ENCODE measurements at places on chromosomes 7 and 10.

DNA sequence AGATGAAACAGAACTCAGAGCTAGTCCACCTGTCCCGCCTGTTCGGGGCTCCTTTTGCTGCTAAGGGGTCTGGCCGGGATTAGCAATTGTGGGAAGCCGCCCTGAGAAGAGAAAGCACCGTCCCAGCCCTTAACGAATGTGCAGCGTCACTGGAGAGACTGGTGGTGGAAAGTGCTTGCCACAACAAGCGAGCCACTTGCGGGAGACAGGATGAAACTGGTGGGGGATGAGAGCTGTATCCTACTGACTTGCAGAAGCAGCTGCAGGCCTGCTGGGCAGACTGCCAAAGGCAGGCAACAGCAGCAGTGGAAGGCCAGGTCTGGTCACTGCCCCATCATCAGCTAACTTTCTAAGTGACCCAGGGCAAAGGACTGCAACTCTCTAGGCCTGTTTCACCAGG is 95.4 kb downstream of the FAM53B start:
- peak; percentile 98 for DNase-seq

- DNase-seq = peak; percentile 20
Observed at GRCh38 chr7:122067077-122067476, 77.0 kb downstream of the AASS start.

DNA sequence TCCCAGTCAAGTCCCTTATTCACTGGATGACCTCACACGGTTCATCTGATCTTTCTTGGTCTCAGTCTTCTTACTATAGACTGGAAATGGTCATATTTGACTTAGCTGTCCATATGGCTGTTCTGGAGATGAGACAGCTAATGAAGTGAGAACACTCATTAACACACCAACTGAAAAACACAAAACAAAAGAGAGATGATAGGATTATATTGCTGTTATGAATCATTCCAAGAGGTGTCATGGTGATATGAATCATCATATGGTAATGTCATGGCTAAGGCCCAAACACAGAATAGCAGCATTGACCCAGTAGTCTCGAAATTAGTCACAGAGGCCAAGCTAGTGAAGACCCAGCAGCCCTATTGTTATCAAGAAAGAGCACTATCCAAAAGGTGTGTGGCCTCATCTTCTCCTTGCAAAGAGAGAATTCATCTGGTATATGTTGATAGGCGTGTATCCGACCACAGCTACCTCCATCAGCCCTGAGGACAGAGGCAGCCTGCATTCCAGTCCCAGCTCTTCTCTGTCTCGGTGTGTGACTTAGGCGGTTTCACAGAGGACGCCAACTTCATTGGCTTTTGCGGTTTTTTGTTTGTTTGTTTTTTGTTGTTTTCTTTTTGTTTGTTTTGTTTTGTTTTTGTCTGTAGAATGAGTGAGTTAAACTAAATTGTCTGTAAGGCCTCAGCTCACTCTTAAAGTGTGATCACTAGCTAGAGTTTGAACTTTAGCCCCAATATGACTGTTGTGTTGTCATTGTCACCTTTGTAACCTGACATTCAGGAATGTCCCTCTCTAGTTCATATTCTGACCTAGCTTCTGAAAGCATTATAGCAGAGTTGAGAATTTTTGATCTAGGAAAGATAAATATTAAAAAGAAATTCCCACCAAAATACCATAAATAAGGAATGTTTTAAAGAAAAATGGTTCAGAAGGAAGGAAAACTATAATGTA is 97.4 kb upstream of the PDCD4 start:
- DNase-seq = peak; percentile 91

DNA sequence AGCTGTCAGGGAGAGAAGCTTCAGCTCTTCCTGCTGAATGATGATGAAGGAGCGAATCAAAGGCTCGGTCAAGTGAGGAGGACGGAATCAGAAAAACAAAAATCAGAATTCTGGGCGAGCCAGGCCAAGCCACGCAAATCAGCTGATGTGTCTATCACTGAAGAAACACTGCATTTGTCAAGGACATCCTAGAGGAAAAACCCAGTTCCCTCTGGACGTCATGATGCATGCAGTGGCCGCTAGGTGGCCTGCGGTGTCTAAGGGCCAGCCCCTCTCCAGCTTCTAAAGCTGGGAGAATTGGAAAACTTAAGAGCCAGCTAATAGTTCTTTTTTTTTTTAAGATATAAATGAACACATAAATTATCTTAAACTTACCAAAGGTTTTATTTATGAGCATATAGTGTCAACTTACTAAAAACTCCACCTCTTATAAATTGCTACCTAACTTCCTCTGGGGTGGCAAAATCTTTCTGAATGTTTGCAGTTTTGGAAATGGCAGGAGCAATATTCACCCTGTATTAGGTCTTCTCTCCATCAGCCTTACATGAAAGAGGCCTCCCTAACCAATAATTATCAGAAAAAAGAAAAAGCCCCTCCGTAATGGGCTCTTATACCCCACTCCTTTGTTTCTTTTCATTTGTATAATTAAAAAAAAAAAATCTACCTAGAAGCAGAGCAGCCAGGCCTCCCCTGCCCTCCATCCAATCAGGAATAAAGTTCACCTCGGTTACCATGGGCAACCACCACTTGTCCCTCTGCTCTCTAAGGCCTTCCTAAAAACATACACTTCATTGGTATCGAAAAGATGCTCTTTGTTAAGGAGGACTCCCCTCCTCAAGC is 186.8 kb downstream of the USP6NL start:
- peak; percentile 54 for DNase-seq

DNA sequence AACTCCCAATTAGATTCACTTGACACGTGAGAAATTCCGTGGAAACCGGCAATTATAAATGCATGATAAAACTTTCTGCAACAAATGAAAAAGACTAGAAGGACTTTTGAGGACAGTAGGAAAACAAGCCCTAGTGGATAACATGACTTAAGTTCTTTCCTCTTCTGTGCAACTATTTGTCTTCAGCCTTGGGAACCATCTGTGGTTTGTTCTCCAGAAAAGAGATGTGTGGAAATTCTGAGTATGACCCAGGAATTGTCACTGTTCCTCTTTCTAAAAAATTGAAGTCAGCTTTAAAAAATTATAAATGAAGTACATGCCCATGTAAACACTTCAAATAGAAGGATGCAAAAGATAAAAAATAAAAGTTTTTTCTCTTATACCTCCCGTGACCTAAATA is 128.6 kb upstream of the SVIL start:
- no peak for DNase-seq

DNA sequence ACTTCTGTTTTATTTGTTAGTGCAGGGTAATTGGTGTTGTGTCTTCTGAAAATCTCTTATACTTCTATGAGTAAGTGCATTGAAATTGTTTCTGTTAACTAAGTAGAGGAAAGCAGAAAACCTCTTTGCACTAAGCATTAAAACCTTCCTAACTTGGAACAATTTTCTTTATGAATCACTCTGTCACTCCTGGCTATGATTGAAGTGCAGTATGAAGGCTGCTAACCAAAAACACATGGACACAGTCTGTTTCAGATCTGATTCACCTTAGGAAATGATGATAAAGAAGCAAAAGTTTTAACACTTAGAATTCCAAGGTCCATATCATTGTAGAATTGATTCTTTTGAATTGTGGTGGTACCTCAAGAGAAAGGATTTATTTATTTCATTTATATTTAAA is 41.9 kb downstream of the MET start:
- DNase-seq = peak; percentile 81

DNA sequence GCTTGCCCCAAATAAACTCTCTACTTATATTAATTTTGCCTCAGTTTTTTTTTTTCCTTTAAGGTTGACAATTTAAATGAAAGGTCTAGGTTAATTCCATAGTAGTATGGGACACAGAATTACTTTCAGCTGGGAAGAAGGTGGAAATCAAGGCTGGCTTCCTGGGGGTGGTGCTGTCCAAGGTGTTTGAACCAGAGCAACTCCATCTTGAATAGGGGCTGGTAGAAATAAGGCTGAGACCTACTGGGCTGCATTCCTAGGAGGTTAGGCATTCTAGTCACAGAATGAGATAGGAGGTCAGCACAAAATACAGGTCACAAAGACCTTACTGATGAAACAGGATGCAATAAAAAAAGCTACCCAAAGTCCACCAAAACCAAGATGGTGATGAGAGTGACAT is 1190.8 kb upstream of the AUTS2 start:
- no peak for DNase-seq

- DNase-seq = peak; percentile 81
Observed at GRCh38 chr10:115402699-115403098, 309.5 kb downstream of the ATRNL1 start.

- DNase-seq = no peak
Observed at GRCh38 chr10:92832998-92833650, 15.2 kb upstream of the EXOC6 start.

- peak; percentile 51 for DNase-seq
Observed at GRCh38 chr7:5429253-5429856, 5.7 kb upstream of the TNRC18 start.

- DNase-seq = no peak
Observed at GRCh38 chr10:126570621-126571602, 99.6 kb downstream of the C10orf90 start.

DNA sequence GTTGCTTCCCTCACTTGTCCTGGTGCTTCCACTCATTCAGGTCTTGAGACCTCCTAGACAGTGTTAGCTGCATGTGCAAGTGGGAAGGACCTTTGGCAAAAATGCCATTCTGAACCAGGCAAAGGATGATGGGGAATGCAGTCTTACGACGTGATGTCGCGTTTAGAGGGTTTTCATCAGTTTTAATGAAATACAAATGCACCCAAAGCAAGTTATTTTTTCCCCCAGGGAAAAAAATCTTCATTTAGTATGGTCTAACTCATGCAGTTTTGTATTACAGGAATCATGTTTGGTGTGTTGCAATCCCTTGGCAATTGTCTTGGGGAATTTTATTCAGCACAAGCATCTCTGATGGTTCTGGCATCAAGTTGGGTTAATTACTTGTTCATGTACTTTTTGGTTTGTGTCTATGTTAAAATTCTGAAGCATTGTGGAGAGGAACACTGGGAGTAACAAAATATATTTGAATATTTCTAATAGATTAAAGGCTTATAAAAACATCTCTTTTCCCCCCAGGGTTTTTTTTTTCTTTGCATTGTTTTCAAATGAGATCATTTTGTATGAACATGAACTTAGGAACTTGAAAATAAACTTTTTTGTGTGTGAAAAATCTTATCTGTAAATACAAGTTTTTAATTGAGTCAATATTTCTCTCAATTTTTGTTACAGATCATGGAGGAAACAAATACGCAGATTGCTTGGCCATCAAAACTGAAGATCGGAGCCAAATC is 188.9 kb downstream of the BICC1 start:
- peak; percentile 71 for DNase-seq

DNA sequence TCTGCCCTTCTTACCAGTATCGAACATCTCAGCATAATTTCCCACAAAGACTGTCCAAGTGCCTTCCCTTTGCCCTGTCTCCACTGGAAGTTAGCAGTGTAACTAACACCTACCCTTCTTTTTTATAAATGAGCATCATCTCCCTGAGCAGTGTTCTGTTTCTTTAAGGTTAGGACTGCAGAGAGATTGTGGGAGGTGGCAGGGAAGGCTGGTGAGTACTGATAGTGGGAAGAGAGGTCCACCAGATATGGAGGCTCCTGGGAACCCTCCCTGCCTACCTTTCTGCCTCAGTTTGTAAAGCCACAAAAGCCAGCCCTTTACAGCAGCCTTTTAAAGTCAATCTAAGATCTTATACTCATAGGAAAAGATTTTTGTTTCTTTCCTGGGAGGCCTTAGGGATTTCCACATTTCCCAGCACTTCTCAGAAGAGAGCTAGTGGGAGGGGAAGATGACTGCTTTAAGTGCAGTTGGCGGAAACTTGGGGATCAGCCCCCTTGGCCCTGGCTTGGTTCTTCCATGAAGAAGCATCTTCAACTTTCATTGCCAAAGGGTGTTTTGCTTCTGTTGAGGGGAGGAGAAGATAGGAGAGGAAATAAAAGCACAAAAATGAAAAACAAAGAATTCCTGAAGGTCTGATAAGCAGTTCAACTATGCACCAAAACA is 36.6 kb upstream of the CALD1 start:
- peak; percentile 30 for DNase-seq

- no peak for DNase-seq
Observed at GRCh38 chr10:109762555-109762954, 160.8 kb downstream of the XPNPEP1 start.

- DNase-seq = no peak
Observed at GRCh38 chr10:81733542-81733941, 141.5 kb upstream of the NRG3 start.

DNA sequence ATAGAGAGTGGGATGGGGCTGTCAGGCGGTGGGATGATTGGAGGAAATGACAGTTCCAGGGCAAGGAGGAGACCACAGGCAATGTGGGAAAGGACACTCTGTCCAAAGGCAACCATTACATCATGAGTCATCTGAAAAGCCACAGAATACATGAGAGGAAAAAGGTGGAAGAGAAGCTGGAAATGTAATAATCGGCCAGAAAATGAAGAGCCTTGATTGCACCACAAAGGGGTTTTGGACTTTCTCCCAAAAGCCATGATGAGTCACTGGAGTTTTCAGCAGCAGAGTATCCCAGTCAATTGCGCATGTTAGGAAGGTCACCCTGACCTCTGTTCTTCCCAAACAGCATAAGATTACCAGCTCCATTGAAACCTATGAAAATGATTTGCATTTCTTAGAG is 222.0 kb downstream of the LHFPL3 start:
- DNase-seq = peak; percentile 31

GRCh38 chr7:36546331-36546730 is 156.7 kb downstream of the ANLN start:
- DNase-seq = no peak

- DNase-seq = peak; percentile 19
Observed at GRCh38 chr7:96004578-96004977, 232.2 kb downstream of the DYNC1I1 start.

DNA sequence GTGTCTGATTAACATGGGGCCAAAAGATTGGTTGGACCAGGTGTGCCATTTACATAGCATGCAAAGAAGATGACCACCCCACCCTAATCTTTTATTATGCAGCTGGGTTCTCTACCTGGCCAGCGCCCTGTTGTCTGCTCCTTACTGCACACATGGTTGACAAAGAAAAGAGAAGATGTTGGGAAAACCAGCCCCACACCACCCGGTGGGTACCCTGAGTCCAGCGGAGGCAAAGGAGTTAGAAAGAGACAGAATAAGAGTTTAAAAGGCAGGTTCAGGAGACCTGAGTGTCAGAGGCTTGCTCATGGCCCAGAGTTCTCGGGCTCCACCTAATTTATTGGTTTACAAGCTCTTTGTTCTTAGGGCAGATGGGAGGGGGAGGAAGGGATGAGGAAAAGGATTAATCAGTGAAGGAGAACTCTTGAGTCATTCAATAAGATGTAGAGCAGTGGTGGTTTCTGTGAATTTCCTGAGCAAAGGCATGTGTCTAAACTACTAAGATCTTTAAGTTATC is 24.1 kb upstream of the ABCA13 start:
- no peak for DNase-seq

GRCh38 chr7:1858435-1859265 is 188.6 kb downstream of the ELFN1 start:
- DNase-seq = no peak

DNA sequence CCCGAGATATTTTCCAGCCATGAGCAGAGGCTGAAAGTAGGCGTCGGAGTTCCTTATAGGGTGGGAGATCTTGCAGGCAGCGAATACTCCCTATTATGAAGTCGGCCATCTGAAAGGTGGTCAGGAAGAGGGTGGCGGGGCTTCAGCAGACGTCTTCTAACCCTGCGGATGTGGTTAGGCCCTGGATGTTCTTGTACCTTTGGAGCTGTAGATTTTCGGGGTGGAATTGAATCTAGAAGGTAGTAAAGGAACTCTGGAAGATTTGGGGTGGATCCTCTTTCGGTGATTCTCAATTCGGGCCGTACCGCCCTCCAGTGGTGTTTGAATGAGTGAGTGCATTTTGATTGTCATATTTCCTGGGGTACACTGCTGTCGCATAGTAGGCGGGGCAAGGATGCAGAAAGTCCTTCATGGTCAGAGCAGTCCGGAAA is 635 bp downstream of the NUP205 start:
- peak; percentile 82 for DNase-seq

Data from LHCN-M2 (cell line).